ENCODE measurements at places on chromosomes 6 and 20.

- DNase-seq: peak; percentile 92
Measured at GRCh38 chr6:43770372-43771209, 580 bp downstream of the VEGFA start.

GRCh38 chr6:104955927-104956730 is 778 bp upstream of the LIN28B start:
- no peak for DNase-seq

- DNase-seq: no peak
Measured at GRCh38 chr6:28817808-28818145, 106.0 kb downstream of the TRIM27 start.

GRCh38 chr6:155399062-155399744 is 56.4 kb downstream of the NOX3 start:
- DNase-seq: no peak

DNA sequence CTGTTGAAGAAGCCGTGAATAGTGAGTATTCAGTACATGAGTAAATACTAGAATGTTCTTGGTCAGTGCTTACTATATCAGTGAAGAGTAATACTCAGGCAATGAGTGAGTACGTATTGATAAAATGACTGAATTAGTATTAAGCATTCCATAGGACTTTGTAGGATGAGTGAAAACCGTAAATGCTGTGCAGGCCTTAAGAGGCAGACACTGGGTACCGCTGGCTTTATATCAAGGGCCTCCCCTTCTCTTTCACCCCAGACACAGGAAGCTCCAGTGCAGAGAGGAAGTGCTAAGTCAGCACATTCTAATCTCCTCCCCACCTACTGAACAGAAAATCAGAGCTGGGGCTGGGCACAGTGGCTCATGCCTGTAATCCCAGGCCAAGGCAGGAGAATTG is 24.2 kb downstream of the POFUT1 start:
- DNase-seq: no peak

- DNase-seq: peak; percentile 72
Measured at GRCh38 chr6:124961777-124962638, at the start of gene RNF217. Gene RNF217, plus strand, starts transcription at chr6:124962437. Its CDS starts 108 bp downstream, at chr6:124962545.

DNA sequence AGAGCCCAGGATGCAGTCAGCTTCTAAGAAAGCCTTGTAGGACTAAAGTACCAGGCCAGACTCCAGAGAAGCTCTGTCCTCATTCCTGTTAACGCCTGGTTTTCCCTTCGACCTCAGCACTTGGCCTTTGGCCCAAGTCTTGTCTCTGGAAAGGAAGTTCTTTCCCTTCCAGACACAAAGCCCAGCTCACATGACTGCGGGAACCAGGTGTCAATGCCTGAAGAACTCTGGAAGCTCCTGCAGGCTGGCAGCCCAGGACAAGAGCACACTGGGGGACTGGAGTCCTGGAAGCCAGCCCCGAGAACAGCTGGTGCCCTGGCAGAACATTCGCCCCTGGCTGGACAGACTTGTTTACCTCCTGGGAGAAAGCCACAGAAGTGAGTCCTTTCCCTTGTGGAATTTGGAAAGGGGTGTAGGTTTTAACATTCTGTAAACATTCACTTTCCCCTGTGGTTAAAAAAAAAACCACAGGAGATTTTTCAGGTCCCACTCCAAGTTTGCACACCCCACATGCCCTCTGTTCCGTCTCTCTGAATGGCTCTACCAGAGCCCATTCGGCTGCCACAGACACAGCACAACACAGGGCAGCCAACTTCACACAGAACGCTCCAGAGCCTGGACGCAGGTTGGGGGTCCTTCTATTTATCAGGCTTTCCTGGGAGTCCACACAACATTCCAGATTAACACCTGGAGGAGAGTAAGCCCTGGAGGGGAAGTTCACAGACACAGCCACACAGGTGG is 18.1 kb downstream of the ACSS1 start:
- peak; percentile 81 for DNase-seq

GRCh38 chr20:57826666-57827287 is 117.0 kb upstream of the PMEPA1 start:
- no peak for DNase-seq

DNA sequence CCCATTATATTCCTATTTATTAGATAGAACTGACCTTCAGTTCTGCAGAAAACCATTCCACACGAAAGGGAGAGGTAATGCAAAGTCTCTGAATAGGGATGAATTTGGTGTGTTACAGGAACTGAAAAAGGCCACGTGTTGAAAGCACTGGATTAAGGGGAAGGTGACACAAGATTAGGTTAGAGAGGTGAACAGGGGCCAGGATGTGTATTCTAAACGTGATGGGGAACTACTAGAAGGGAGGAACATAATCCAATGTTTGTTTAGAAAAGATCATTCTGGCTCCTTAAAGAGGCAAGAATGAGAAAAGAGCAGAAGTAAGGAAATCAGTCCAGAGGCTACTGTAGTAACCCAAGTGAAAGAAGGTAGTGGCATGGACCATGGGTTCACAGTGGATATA is 6.3 kb upstream of the ZKSCAN8 start:
- DNase-seq: no peak

DNA sequence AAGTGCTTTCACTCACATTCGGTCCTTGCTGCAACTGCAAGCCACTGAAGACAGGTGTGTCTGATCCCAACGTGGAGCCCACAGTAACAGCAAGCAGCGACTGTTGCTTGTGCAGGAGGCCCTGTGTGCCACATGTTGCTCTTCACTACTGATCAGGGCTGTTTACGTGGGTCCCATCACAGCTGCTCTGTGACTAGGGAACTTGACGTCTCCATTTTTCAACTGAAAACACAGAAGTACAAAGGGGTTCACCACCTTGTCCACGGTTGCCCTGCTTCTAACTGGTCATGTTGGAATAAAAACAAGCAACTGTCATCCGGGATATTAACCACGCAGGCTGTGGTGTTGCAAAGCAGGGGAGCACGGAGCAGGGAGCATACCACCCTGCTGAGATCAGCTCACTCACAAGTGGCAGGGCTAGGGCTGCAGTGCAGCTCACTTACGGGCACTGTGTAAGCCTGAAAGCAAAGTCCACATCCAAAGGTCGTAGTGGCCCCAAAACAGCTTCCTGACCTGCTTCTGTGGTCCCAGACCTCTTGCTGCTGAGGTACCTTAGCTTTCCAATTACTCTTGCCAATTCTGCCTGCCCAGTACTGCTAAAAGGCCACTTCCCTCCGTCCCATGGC is 105.8 kb upstream of the DUSP22 start:
- DNase-seq: no peak

DNA sequence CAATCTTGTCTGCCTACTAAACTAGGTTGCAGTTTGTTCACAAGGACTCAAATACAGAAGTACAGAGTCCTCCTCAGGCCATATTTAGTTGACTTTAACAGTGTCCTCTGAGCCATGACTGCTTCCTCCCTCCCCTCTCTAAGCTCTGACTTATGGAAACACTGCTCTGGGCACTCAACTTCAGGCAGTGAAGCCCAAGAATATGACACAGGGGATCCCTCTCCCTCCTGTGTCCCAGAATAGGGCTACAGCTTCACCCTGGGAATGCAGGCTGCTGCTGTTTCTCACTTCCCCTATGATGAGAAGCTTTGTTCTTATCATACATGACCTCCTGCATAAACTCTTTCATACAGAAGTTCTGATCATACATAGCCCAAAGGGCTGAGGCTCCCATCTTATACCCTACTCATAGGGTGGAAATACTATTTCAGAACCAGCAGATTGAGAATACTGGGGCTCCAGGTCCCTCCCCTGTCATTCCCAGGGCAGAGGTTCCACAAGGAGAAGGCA is 97.3 kb upstream of the UST start:
- no peak for DNase-seq

GRCh38 chr20:30488941-30489613 is 768.4 kb upstream of the DEFB115 start:
- no peak for DNase-seq

DNA sequence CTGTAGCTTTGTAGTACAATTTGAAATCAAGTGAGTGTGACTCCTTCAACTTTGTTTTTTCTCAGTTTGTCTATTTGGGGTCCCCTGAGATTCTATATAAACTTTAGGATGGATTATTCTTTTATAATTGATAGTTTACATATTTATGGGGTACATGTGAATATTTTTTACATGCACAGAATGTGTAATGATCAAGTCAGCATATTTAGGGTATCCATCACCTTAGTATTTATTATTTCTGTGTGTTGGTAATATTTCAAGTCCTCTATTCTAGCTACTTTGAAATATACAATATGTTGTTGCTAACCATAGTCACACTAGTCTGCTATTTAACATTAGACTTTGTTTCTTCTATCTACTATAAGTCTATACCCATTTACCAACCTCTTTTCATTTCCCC is 50.3 kb downstream of the PLCG1 start:
- no peak for DNase-seq

DNA sequence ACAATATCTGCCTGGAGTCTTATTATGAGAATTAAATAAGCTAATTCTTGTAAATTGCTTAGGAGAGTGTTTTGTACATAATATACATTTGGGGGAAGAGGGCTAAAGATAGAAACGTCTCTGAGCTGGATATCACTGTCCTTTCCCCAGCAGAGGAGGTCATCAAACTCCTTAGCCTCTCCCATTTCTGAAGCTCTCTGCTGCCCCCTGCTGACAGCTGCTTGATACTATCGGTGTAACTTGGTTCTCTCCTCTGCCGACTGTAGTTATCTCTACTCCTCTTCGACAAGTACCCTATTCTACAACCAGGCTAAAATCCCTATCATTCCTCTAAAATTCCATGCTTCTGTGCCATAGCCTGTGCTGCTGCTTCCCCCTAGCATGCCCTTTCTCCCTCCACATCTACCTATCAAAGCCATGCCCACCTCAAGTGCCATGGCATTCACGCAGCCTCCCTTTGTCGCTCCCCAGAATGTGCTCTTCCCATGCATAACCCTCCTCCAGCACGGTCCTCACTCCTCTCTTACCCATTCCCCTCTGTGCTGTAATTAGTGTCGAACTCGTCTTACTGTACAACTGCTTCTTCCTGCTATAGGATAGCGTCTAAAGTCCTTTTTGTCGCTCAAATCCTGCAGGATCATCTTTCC is 101.2 kb downstream of the EPM2A start:
- peak; percentile 92 for DNase-seq

All from right cardiac atrium (tissue), 5 donors.